ENCODE measurements at places on chromosomes 16 and 17.

GRCh38 chr16:27698266-27698665 is 148.3 kb downstream of the KATNIP start:
- DNase-seq, result no peak

GRCh38 chr17:60602385-60602742 is 2.4 kb downstream of the PPM1D start:
- no peak for DNase-seq

DNA sequence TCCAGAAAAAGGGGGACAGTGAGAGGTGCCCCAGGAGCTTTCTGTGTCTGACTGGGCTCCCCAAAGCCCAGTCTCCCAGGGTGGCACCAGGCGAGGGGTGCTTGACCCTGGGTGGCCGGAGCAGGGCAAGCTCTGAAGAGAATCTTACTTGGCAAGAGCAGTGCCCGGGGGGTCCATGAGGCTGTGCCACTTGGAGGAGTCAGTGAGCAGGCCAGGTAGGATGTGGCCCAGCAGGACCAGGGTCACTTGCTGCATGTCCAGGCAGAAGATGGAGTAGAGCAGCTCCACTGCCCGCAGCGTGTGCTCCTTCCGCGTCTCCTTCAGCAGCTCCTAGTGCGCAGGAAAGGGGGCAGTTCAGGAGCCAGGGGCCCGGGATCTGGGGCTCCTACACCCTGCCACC is 7.3 kb downstream of the CSF3 start:
- DNase-seq, result no peak

- DNase-seq, result no peak
Measured at GRCh38 chr17:77269696-77270681, 129.2 kb downstream of the SEC14L1 start.

GRCh38 chr16:71421911-71422310 is 19.9 kb downstream of the TLE7 start:
- DNase-seq, result peak; percentile 14

DNA sequence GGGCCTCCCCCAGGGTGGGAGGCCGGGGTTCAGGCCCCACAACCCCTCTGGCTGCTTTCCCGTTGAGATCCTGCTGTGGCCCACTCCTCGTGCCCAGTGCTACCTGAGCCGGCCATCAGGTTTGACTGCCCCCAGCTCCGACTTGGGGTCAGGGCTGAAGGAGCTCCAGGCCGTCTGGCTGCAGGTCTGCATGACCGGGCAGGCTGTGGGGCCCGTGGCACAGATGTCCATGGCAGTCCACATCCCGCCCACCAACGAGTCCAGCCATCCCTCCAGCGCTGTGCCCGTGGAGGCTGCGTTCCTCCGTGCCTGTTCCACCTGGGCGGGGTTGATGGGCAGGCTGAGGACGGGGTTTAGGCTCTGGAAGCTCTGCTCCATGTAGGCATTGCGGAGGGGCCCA is 362.2 kb downstream of the XYLT1 start:
- no peak for DNase-seq

DNA sequence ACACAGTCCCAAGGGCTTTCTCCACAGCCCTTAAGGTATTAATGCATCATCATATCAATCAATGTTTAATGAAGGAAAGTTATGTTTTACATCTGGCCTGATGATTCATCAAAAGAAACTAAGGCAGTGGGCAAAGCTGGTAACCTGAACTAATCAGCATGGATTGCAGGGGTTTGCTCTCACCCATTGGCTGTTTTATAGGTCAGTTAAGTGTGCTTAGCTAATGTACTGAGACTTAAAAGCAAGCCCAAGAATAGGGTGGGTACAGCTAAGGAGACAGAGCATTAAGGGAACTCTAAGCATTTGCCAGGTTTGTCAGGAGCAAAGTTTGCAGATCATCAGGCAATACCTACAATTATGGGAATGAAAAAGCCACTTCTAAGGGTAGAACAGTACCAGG is 1247.6 kb downstream of the CDH8 start:
- no peak for DNase-seq

- peak; percentile 72 for DNase-seq
Measured at GRCh38 chr17:2792366-2793169, 3.7 kb upstream of the RAP1GAP2 start.

DNA sequence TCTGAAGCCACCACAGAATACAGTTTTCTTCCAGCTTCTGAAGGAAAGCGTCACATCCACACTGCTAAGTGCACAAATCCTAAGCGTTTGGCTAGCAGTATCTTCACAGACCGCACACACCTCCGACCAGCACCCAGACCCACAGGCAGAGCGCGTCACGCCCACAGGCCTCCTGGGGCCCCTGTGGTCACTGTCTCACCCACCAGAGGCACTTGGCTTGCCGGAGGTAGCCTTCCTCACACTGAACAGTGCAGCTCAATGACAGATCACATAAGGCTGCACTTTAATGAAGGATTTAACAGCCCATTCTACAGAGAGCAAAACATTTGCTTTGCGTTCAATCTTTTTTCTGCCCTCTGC is 21.2 kb downstream of the SPHK1 start:
- no peak for DNase-seq

GRCh38 chr17:82384730-82385481 is 13.3 kb downstream of the UTS2R start:
- no peak for DNase-seq

GRCh38 chr16:58158725-58159124 is 29.5 kb upstream of the CFAP20 start:
- DNase-seq, result no peak

GRCh38 chr17:55693254-55694216 is 29.1 kb downstream of the TMEM100 start:
- DNase-seq, result no peak

- DNase-seq, result no peak
Measured at GRCh38 chr17:35949401-35949800, 5.9 kb upstream of the LYZL6 start.

DNA sequence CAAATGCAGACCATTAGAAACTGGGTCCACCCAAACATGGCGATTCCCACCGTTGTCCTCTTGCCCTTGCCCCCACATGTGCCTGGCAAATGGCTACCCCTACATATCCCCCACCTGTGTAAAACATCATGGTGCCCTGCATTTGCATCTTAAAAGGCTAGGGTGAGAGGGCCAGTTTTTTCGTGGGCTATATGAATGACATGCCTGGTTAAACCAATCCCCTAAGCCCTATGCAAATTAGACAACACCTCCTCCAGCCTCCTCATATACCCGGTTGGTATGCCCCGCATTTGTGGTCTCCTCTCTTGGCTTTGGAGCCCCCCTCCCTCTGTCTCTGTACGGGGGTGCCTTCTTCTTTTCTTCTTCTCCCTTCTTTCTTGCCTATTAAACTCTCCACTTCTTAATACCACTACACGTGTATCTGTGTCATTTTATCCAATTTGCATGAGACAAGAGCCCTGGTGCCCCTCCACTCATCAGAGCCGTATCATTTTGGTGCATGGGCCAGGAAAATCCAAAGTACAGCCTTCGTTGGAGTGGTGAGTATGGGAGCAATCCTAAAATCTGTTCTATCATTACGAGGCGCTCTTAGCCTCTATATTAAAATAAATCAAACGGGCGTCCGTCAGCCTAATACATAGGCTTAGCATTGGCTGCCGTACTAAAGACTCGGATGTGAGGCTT is 30.1 kb downstream of the QPRT start:
- no peak for DNase-seq

DNA sequence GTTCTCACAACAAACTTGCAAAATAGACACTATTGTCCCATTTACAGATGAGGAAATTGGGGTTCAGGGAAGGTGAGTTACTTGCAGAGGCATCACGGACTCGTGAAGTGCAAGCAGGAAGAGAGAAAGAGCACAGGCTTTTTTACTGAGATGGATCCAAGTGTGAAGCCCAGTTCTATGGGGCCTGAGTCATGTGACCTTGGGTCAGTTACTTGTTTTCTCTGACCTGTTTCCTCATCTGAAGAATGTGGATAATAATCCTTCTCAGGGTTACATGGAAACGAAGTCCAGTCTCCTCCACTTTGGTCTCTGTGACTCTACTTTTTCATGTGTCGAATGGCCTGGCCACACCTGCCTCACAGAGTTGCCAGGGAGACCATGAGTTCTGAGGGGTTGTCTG is 134.4 kb downstream of the SPACA3 start:
- DNase-seq, result no peak

DNA sequence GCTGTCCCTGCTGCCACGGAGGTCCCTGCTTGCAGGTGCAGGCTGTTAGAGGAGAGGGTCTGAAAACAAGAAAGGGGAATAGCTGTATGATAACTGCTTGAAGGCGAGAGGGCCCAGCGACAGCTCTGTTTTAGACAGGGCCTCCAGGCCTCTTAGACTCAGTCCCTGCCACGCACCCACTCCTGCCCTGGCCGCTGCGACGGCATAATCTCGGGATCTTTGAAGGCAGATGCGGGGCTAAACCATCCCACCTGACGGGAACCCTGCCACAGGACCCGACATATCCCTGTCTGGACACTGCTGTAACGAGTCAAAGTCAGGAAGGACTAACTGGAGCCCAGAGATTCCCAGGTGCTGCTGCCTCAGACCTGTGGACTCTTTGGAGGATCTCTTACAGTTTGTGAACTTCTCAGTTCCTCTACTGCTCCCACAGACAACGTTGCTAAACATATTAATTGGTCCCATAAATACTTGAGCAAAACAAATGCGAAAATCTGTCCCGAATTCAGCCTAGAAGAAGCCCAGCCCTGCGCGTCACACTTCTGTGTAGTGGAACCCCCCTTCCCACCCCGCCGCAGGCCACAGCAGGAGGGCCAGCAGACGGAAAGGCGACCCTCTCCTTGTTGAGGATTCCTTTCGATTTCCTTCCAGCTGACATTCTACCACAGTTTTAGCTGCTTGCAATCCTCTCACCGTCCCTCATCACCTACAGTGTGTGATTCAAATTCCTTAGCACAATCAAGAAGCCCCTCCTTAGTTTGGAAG is 998 bp upstream of the TMEM11 start:
- no peak for DNase-seq

DNA sequence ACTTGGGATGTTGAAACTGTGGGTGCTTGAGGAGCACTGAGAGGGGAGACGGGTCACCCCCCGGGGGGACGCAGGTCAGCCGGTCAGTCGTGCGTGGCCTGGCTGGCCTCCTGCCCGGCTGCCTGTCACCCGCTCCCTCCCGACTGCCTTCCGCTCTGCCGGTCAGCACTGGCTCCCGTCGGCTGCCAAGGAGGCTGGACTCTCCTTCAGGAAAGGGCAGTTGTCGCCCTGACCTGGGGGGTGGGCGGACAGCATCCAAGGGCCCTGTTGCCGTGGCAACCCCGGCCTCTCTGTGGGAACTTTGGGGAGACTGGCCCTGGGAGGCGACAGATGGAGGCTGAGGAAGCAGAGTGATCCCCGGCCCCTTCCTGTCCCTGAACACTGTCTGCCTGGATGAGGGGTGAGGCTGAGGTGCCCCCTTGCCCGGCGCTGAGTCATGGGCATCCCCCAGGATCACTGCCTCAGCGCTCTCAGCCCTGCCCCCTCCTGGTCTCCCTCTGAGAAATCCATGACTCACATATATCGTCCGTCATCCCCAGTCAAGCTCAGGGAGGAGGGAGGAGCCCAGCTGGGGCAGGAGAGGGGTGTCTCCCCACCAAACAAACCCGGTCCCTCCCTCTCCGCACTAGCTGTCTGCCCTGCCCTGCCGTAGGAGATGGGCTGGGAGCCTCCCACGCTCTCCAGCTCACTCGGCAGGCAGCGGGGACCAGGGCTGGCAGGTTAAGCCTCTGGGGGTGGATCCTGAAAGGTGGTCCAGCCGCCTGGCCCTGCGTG is at the start of gene ADGRG1:
TSS of gene ADGRG1 (plus strand) at position 623 of the 774 bp plus-strand sequence. CDS start 21,658 bp downstream, outside the sequence.
- peak; percentile 38 for DNase-seq

GRCh38 chr16:15502041-15502725 is 67.8 kb downstream of the BMERB1 start:
- no peak for DNase-seq

DNA sequence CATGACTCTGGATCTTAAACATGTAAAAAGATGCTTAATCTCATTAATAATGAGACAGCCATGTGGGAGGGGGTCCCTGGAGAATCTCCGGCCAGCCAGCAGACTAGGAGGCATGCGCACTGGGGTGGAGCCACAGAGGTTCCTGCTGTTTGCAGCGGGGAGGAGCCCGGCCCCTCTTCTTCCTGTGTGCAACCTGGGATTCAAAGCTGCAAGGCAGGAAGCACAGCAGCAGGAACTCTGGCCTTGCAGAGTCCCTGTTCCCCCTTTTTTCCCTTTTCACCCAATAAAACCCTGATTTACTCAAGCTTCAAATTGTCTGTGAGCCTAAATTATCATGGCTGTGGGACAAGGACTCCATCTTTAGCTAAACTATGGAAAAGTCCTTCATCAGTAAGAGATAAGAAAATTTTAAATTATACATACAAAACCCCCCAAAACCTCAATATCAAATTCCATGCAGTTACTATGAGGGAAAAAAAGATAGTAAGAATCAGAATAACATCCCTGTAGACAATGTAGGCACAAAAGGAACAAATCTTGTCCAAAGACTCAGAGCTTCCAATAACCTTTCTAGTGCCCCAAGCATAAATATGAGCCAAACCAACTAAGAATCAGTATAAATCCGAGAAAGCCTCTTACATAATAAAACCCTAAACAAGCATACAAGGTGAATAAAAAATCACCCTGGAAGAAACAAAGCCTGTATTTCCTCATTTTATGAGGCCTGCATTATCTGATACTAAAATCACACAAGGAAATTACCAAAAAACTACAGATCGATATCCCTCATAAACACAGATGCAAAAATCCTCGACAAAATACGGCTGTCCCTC is 12.1 kb downstream of the CFDP1 start:
- no peak for DNase-seq

DNA sequence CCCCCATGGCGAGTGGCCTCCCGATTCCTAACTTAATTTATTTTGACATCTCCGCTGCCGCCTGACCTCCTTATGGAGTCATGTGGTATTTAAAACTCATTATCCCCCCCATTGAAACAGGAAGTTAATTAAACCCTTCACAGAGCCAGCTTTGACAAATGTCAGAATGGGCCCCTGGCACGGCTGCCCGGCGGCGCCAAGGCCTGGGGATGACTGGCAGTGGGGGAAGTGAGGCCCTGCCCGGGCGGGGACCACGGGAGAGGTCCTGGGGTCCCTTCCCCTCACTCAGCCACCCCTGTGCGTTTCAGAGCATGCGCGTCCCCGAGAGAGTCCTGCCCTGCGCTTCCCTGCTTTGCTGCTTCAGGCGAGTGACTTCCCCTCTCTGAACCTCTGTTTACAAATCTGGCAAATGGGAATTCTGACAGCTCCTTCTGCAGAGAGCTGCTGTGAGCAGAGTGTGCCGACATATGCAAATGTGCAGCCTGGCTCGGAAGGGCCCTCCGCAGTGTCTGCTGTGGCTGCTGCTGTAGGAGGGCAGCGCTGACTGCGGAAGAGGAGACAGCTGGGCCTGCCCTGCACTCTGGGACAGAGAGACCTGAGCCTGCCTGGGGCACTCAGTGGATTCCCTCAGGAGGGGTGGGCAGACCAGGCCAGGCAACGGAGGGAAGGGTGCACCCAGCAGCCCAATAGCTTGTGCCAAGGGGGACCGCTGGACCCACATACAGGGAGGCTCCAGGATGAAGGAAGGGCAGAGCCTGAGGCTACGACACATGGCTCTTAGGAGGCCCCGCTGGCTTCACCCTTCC is 4.4 kb upstream of the ZFPM1 start:
- DNase-seq, result no peak

- no peak for DNase-seq
Measured at GRCh38 chr17:39318636-39319035, 82.8 kb downstream of the FBXL20 start.

Data from CD4-positive, alpha-beta T cell treated with Interleukin-12 subunit alpha and Interleukin-12 subunit beta, for 1 hour (primary cell).